ENCODE measurements at places on chromosomes 6 and 20.

- no peak for DNase-seq
Observed at GRCh38 chr6:31727034-31727716, 1.9 kb downstream of the DDAH2 start.

DNA sequence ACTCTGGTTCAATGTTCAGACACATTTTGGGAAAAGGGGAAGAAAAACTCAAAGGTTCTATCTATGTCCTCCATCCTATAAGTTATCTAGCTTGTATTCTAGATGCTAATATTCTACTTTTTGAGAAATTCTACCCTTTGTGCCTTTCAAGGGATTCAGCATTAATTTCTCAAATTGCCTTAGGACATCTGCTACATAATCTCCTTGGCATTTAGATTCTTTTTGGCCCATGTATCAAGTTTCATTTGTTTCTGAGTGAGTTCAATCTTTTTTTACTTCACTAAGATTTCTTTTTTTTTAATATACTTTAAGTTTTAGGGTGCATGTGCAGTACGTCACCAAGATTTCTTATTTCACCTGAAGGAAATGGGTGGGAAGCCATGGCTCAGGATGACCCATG is 232.7 kb upstream of the TENT5A start:
- no peak for DNase-seq

DNA sequence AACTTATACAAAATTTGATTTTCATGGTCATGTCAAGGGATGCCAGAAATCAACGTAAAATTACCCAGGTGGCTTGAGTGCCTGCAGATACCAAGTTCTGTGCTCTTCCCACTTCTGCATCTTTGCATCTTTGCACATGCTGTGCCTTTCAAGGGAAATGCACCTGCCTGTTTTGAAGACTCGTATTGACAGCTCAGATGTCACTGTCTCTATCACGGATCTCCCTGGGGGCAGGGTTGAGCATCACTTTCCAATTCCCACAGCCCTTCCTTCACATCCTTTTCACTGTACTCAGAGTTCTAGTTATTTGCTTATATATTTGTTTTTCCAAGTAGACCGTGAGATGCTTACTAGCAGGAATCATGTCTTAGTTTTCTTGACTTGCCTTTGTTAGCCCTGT is 274.2 kb downstream of the CDH26 start:
- no peak for DNase-seq

DNA sequence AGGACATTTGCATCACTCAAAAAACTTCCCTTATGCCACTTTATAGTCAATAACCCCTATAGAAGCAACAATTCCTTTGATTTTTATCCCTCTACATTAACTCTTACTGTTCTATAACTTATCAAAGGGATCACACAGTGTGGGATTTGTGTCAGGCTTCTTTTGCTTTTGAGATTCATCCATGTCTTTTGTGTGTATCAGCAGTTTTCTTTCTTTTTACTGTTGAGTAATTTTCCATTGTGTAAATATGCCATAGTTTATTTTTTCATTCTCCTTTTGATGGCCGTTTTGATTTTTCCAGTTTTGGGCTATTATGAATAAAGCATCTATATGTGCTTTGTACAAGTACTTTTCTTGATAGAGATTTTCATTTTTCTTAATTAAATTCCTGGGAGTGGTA is 657.9 kb downstream of the EPM2A start:
- no peak for DNase-seq
